Endothelial cell of umbilical vein (primary cell): ENCODE measurements at places on chromosomes 5 and 9. TPM values are rescaled to one million over a fixed set of nuclear protein-coding genes. Genes with fewer than 3 reads are reported as not detected.
A peak's percentile ranks its signal among the peaks of the same experiment; 100 is the strongest.

Gene IL13
- total RNA-seq: not detected in 2 replicates

Gene ANKRD31
- not detected in 2 replicates for total RNA-seq

Gene DRD1
- total RNA-seq: not detected in 2 replicates

Gene SLC6A19
- not detected in 2 replicates for total RNA-seq

Gene GABRA1
- total RNA-seq: not detected in 2 replicates

DNA sequence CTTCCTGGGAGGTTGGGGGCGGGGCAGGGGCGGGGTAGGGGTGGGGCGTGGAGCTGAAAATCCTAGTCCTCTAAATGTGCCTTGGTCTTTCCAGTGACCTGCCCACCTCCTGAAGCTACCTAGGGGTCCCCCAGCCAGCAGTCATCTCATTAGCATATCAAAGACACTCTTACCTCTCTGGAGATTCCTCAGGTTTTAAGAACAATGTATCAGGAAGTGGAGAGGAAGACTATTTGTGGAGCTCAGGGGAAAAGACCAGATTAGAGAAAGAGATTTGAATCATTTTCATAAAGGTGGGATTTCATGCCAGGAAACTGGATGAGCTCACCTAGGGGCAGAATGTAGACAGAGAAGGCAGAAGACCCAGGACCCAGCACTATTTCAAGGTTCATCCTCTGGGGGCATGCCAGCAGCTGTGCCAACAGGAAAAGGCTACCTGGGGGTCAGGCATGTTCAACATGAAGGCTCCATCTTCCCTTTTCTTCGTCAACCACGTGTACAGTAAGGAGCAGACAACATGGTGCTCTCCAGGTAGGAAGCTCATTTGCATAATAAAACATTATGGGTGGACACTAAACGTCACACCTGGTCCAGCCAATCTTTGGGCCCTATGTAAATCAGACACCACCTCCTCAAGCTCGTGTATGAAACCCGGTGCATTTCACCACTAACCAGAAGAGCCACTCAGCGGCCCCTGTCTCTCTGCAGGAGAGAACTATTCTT lies 6.9 kb downstream of the GMCL2 start:
- no peaks in the 10 kb centered on the region for H3K4me1 ChIP-seq
- no peak overlapping the region for H3K27ac ChIP-seq
- no peaks in the 10 kb centered on the region for H3K36me3 ChIP-seq
- H3K27me3 ChIP-seq: no peaks in the 10 kb centered on the region

DNA sequence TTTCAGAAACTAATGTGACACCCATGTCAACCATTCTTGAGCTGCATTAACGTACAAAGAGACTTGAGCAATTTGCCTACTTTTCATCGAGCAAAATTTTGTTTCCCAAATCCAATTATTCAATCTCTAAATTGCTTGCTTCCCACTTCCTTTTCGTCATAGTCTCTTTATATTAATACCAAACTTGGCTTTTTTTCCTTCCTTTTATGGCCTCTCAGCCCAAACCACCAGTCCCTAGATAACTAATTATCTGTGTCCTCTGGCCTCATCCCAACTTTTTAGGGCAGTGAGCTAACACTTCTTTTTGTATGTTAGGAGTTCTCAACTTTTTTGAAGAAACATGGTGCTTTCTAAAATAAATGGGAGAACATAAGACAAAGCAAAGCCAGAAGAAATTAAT lies 155.5 kb upstream of the S1PR3 start:
- no peak overlapping the region for H3K4me3 ChIP-seq
- no peak for DNase-seq
- peaks cover 12% of the 10 kb centered on the region for H3K4me1 ChIP-seq
- no peaks in the 10 kb centered on the region for H3K27me3 ChIP-seq

- no peak overlapping the region for H3K27ac ChIP-seq
- no peaks in the 10 kb centered on the region for H3K27me3 ChIP-seq
- no peak for DNase-seq
- no peaks in the 10 kb centered on the region for H3K4me1 ChIP-seq
- H3K4me3 ChIP-seq: no peak overlapping the region
- no peaks in the 10 kb centered on the region for H3K36me3 ChIP-seq
Measured at GRCh38 chr5:159242656-159243055, 20.4 kb upstream of the UBLCP1 start.

DNA sequence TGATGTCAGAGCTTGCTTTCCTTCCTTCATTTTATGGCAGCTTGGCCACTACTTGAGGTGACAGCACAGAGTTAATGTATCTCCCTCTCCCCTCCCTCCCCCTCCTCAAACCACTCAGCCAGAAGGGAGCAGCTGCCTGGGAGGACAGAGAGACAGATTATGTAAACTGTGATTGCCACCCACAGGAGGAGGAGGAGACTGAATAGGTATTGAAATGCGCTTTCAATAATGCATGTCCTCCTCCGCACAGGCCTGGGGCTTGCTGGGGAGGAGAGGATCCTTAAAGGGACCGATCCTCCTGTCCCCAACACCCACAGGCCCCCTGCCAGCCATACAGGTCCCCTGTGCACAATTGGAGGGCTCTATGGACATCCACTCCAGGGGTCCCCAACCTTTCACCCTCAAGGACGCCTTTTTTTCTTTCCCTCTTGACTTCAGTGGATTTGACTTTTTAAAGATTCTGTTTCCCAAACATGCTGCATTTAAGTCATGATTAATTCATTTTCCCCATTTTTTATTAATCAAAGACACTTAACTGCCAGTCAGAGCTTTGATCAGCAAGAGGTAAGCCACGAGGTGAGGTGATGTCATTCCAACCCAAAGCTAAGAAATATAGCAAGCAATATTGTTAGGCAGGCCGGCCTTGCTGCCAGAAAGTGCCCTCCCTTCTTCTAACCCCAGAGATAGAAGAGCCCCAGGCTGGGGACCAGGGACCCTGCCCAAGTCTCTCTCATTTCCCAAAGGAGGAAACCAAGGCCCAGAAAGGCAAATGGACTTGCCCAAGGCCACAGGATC lies 47.5 kb upstream of the CPLX2 start:
- H3K27me3 ChIP-seq: no peaks in the 10 kb centered on the region
- H3K36me3 ChIP-seq: no peaks in the 10 kb centered on the region
- H3K4me3 ChIP-seq: no peak overlapping the region

DNA sequence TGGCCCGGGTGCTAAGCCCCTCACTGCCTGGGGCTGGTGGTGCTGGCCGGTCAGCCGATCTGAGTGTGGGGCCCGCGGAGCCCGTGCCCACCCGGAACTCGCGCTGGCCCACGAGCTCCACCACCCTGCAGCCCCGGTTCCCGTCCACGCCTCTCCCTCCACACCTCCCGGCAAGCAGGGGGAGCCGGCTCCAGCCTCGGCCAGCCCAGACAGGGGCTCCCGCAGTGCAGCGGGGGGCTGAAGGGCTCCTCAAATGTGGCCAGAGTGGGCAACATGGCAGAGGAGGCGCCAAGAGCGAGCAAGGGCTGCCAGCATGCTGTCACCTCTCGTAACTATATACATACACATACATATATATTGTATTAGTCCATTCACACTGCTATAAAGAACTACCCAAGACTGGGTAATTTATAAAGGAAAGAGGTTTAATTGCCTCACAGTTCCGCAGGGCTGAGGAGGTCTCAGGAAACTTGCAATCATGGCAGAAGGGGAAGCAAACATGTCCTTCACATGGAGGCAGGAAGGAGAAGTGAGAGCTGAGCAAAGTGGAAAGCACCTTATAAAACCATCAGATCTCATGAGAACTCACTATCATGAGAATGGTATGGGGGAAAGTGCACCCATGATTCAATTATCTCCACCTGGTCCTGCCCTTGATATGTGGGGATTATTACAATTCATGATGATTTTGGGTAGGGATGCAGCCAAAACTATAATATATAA lies 56.8 kb downstream of the LIX1 start:
- H3K4me3 ChIP-seq: no peak overlapping the region
- H3K27ac ChIP-seq: no peak overlapping the region
- H3K36me3 ChIP-seq: no peaks in the 10 kb centered on the region
- DNase-seq: no peak

GRCh38 chr5:57777174-57777581 lies 294.6 kb upstream of the ACTBL2 start:
- peaks cover 37% of the 10 kb centered on the region for H3K4me1 ChIP-seq
- DNase-seq: no peak
- H3K27me3 ChIP-seq: no peaks in the 10 kb centered on the region
- H3K36me3 ChIP-seq: no peaks in the 10 kb centered on the region

DNA sequence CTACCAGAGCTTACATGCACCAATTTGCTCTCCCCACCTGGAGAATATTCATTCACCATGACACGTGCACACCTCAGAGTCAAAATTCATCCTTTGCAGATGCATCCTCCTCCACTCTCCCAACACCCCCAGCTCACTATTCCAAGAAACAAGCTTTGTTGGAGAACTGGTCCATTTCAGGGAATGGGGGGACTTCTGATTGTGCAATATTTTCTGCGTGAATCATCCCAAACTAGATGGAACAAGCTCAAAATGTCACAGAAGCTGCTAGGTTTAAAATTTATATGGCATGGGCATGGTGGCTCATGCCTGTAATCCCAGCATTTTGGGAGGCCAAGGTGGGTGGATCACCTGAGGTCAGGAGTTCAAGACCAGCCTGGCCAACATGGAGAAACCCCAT lies 3.6 kb downstream of the GLDC start:
- H3K27ac ChIP-seq: no peak overlapping the region
- H3K36me3 ChIP-seq: no peaks in the 10 kb centered on the region
- peaks cover 33% of the 10 kb centered on the region for H3K27me3 ChIP-seq
- no peak overlapping the region for H3K4me3 ChIP-seq
- peaks cover 3% of the 10 kb centered on the region for H3K4me1 ChIP-seq

DNA sequence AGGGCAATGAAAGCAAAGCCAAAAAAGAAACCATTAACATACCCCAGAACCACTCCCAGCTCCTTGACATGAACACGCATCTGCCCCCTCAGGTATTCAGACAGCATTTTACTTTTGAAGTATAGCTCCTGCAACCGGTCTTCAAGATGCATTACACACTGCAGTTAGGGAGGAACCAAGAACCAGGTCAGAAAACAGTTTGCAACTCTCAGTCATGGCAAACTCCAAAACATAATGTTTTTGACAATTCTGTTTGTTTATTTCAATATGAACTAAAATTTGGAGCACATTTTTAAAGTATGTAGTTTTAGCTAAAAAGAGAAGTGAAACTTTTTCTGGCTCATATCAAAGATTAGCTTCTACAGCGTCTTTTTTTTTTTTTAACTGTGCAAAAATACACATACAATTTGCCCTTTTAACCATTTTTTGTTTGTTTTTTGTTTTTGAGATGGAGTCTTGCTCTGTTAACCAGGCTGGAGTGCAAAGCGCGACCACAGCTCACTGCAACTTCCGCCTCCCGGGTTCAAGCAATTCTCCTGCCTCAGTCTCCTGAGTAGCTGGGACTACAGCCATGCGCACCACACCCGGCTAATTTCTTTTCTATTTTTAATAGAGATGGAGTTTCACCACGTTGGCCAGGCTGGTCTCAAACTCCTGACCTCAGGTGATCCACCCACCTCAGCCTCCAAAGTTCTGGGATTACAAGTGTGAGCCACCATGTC lies 12.2 kb upstream of the RAPGEF6 start:
- H3K4me3 ChIP-seq: no peak overlapping the region
- peaks cover 2% of the 10 kb centered on the region for H3K36me3 ChIP-seq
- DNase-seq: no peak

DNA sequence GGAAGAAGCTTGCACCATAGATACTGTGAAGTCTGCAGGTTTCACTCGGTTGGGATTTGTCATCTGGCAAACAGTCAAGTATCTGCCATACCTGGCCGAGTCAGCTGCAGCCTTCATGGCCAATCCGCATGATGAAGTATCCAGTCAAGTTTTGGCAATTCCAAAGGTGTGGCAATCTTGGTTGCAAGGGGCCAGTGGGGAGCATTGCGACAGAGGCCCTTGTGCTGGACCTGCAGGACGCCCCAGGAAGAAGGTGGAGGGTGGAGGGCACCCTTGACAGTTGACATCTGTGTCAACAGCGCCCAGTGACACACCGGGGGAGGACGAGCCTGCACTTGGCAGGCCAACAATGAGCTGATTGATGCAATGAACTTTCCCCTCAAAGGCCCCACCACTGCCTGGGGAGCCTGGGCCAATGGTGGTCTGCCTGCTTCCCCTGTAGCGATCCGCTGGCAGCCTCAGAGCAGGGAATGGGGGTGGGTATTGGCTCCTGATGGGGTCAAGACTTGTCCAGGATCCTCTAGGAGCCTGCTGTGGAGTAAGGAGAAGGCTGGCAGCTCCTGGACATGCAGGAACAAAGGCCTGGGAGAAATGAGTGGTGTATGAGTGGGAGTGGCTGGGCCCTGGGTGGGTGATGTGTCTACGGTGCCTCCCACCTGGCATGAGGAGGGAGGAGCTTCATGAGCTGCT lies 122.8 kb upstream of the PITX1 start:
- no peak overlapping the region for H3K4me3 ChIP-seq
- DNase-seq: no peak
- H3K27me3 ChIP-seq: peaks cover 12% of the 10 kb centered on the region
- no peaks in the 10 kb centered on the region for H3K36me3 ChIP-seq
- no peak overlapping the region for H3K27ac ChIP-seq

GRCh38 chr5:17123010-17123409 lies 94.4 kb upstream of the BASP1 start:
- H3K27ac ChIP-seq: no peak overlapping the region
- H3K4me1 ChIP-seq: peaks cover 34% of the 10 kb centered on the region
- no peaks in the 10 kb centered on the region for H3K36me3 ChIP-seq
- no peak for DNase-seq
- H3K4me3 ChIP-seq: no peak overlapping the region

DNA sequence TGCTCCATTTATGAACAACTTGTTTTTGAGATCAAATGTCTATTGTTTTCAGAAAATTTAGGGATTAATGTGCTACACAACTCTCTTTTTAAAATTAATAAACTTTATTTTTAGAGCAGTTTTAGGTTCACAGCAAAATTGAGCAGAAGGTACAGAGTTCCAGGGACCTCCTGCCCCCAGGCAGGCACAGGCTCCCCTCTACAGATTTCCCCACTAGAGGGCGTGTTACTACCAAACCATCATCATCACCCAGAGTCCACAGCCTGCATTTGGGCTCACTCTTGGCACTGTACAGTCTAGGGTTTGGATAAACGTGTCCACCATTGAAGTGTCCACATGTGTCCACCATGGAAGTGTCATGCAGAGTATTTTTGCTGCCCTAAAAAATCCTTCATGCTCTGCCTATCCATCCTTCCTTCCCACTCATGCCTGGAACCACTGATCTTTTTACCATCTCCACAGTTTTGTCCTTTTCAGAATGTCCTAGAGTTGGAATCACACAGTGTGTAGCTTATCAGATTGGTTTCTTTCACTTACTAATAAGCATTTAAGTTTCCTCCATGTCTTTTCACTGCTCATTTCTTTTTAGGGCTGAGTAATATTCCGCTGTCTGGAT lies 61.7 kb downstream of the MRPL36 start:
- no peaks in the 10 kb centered on the region for H3K4me1 ChIP-seq
- H3K36me3 ChIP-seq: no peaks in the 10 kb centered on the region
- no peak overlapping the region for H3K27ac ChIP-seq
- DNase-seq: peak; percentile 20
